ENCODE measurements at places on chromosomes 13 and 19.

GRCh38 chr13:112880976-112881540 lies 88.0 kb upstream of the MCF2L start:
- DNase-seq = no peak
- no peak overlapping the region for H3K27ac ChIP-seq
- H3K27me3 ChIP-seq = no peaks in the 10 kb centered on the region
- peaks cover 12% of the 10 kb centered on the region for H3K36me3 ChIP-seq
- H3K4me1 ChIP-seq = no peaks in the 10 kb centered on the region

- peaks cover 19% of the 10 kb centered on the region for H3K27me3 ChIP-seq
- H3K36me3 ChIP-seq = no peaks in the 10 kb centered on the region
- no peak for DNase-seq
- H3K27ac ChIP-seq = no peak overlapping the region
Observed at GRCh38 chr13:113123226-113124201, 915 bp downstream of the F10 start.

DNA sequence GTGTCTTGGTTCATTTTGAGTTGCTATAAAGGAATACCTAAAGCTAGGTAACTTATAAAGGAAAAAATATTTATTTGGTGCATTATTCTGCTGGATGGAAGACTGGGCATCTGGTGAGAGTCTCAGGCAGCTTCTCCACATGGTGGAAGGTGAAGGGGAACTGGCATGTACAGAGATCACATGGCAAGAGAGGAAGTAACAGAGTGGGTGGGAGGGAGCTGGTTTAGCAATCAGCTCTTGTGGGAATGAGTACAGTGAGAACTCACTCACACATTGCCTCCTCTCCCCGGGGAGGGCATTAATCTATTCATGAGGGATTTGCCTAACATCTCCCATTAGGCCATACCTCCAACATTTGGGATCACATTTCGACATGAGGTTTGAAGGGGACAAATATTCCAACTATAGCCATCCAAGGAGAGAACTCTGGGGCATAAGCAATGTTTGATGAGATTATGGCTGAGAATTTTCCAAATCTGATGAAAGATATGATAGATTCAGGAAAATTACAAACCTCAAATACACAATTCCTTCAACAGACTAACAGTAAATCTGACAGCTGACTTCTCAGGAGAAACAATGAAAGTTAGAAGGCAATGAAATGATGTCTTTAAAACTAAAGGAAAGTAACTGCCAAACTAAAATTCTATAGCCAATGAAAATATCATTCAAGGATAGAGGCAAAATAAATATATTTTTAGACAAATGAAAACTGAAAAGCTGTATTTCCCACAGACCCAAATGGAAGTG lies 52.5 kb downstream of the MTUS2 start:
- no peaks in the 10 kb centered on the region for H3K4me1 ChIP-seq
- H3K27me3 ChIP-seq = no peaks in the 10 kb centered on the region
- H3K27ac ChIP-seq = no peak overlapping the region

GRCh38 chr13:104740641-104741222 lies 1674.5 kb upstream of the SLC10A2 start:
- H3K27me3 ChIP-seq = no peaks in the 10 kb centered on the region
- no peak overlapping the region for H3K27ac ChIP-seq

GRCh38 chr19:29843180-29844051 lies 31.6 kb downstream of the CCNE1 start:
- H3K36me3 ChIP-seq = no peaks in the 10 kb centered on the region
- peaks cover 7% of the 10 kb centered on the region for H3K27me3 ChIP-seq
- no peak for DNase-seq
- H3K4me3 ChIP-seq = peak overlapping the region; percentile 72

DNA sequence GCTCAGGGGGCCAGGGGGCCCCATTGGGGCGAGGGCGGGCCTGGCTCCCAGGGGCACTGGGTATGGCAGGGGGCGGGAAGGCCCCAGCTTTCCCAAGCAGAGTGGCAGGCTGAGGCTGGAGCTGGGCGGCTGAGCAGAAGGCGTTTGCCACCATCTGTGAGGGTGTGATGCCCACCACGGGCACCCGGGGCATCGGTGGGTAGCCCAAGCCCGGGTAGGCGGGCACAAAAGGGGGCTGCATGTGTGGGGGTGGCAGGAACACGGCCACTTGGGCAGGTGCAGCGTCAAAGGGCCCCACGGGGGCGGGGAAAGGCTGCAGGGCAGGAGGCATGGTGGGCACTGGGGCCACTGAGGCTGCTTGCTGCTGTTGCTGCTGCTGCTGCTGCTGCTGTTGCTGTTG lies 22.8 kb downstream of the NUMBL start:
- H3K4me3 ChIP-seq = no peak overlapping the region
- H3K27me3 ChIP-seq = no peaks in the 10 kb centered on the region
- H3K4me1 ChIP-seq = peaks cover 13% of the 10 kb centered on the region
- H3K27ac ChIP-seq = no peak overlapping the region

Measured in memory B cell (primary cell).